ENCODE measurements at places on chromosomes 7 and 10.

GRCh38 chr10:125294109-125294508 lies 133.7 kb upstream of the CTBP2 start:
- DNase-seq: no peak

GRCh38 chr7:156547884-156548561 lies 92.6 kb upstream of the RNF32 start:
- DNase-seq: no peak

DNA sequence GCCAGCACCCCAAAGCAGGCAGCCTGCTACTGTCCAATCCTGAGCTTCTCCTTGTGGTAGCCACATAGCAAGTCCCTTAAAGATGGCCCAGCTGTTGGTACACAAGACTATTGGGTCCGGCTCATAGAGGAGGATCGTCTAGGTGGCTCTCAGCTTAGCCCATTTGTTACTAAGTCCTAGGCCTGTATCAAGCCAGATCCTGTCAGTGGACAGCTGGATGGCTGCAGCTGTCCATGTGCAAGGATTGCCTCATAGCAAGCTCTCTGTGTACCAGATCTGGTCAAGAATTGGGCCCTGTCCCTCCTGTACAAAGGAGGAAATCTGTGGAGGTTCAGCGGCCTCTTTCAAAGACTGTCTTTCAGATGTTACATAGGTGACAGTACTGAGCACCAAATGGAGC lies 12.2 kb upstream of the TMEM168 start:
- DNase-seq: no peak

DNA sequence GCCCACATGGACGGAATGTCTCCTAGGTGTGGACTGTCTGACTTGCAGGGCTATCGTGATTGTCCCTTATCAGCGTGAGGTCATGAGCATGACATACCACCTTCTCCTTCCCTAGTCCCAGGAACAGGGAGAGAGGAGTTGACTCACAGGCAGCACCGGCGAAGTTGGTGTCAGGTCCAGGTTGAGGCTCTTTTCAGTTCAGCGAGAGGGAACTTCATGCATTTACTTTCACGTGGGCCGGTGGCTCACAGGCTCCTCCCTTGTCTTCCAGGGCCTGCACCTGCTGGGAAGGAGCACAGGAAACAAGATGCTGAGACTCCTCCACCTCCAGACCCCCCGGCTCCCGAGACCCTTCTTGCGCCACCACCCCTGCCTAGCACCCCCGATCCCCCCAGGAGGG lies 46.1 kb downstream of the PROSER2 start:
- DNase-seq: no peak

GRCh38 chr10:17453373-17454091 lies 863 bp downstream of the ST8SIA6 start:
- peak; percentile 66 for DNase-seq

DNA sequence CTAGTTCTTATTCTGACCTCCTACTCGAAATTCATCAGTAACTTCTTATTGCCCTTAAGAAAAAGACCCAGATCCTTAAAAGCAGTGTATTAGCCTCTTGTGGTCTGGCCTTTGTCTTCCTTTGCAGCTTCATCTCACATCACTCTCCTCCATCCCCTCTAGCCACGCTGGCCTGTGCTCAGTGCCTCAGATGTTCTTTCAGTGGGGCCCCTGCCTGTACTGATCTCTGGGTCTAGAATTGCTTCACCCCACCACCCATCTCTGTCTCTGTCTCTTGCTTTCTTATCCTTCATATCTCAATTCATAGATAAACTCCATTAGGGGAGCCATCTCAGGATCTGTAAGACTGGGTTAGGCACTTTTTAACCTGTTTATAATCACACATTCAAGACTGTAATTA lies 1178.5 kb upstream of the C7orf33 start:
- no peak for DNase-seq

DNA sequence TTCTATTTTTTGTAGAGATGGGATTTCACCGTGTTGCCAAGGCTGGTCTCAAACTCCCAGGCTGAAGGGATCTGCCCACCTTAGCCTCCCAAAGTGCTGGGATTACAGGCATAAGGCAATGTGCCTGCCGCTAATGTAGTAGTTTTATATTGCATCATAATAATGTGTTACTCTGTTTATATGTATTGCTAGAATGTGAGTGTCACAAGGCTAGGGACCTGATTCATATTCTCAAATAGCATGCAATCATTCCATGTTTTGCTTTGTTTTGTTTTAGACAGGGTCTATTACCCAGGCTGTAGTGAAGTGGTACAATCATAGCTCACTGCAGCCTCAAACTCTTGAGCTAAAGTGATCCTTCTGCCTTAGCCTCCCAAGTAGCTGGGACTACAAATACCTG lies 13.5 kb downstream of the CCL26 start:
- DNase-seq: no peak

- no peak for DNase-seq
These were observed 11.0 kb upstream of the OR6B1 start for GRCh38 chr7:143988976-143989745.

- DNase-seq: no peak
These were observed 86.7 kb downstream of the LYZL2 start for GRCh38 chr10:30542895-30543288.

DNA sequence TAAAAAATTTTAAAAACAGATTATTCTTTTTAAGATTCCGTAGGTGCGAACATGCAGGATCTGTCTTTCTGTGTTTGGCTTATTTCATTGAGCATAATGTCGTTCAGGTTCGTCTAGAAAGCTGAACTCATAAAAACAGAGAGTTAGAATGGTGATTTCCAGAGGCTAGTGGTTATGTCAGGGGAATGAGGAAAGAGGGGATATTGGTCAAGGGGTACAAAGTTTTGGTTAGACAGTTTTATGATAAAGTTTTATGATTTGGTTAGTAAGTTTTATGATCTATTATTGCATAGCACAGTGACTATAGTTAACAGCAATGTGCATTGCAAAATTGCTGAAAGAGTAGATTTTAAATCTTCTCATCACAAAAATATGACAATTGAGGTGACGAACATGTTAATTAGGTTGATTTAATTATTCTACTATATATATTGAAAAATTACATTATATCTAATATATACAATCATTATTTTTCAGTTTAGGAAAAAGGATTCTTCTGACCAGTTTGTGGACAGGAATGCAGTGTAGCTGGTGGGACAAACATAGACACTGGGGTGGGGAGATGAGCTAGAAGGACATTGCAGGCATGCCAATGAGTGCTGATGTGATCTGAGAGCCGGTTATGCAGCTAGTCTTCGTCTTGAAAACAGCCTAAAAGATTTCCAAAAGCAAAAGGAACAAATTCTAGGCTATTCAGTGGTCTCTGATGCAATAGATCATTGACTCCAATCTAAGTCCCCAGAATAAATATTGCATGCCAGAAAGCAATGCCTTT lies 31.3 kb upstream of the MALRD1 start:
- no peak for DNase-seq

DNA sequence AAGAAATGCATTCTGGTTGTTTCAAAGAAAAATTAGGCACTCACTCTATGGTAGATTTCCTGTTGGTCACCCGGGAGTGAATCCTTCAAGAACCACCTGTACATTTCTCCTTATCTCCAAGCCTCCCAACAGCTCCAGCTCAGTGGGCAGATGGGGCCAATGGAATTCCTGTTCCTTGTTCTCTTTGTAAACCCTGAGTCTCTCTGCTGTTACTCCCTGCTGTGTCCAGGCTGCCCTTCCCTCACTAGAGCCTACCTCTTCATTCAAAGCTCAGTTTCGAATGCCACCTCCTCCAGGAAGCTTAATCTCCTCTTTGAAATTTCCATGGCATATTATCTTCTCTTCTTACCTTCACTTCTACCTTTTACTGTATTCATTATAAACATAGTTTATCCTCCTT lies 3.5 kb upstream of the BMPER start:
- no peak for DNase-seq
